Ovary (tissue), 10 donors: ENCODE measurements at places on chromosomes 7 and 10. TPM values are rescaled to one million over a fixed set of nuclear protein-coding genes. Genes with fewer than 3 reads are reported as not detected.

DNA sequence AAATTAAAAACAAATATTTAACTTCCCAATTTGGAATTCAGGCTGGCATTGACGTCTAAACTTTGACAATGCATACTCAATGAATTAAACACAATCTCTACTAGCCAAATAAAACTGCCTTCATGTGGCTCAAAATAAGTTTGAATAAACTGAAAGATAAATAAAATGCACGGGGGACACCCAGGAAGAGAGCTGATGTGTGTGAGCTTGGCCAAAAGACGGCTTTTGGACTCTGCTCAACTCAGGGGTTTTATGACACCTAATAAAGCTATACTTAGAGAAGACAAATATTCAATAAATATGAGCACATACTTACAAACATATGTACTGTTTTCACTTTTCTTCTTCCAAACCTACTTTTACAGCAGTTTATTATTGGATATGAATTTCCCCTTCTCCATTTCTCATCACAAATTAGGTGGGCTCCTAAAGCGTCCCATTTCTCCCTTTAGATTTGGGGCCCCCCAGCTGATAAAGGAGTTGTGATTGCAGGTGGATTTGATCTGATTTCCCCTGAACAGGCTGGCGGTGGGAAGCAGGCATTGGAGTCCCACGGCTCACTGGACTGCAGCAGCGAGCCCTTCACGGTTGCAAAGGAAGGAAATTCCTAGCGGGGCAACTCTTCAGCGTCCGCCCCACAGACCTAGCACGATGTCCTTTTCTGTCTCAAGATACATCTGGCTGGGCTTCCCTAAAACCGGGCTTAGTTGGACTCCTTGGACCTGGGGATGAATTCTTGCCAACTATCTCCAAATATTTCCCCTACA is 79.6 kb downstream of the INSIG1 start:
- H3K27ac ChIP-seq: no peak overlapping the region
- no peaks in the 10 kb centered on the region for H3K36me3 ChIP-seq
- DNase-seq: no peak
- peak overlapping the region; percentile 24 for H3K4me3 ChIP-seq

DNA sequence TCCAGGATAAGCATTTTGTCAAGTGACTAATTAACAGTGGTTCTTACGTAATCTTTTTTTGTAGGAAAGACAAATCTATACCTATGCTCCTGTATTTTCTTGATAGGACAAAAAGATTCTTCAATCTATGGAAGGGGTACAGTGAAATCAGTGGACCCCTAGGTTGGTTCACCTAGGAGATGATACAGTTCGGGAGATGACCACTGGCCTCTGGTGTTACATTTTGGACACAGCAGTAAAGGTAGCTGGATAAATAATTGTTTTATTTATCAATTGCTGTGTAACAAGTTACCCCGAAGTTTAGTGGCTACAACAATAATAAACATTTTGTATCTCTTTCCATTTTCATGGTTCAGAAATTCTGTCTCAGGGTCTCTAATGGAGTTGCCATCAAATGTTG is 288.2 kb upstream of the MAGI2 start:
- DNase-seq: no peak
- H3K4me1 ChIP-seq: no peaks in the 10 kb centered on the region
- H3K27me3 ChIP-seq: no peaks in the 10 kb centered on the region

DNA sequence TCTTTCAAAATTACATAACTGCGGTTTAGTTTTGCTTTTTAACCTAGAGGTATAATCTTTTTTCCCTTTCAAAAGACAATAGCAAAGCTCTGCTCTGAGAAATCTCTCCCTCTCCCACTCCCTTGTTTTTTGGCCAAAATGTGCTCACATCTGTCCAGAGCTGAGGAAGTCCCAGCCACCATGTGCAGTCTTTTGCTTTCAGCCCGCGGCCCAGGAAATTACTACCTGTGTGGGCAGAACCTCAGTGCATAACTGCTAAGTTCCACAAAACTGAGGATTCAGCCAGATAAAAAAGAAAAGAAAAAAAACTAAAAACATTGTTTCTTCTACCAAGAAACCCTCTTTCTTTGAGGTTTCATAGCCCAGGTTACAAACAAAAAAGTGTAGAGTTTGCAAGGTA is 115.0 kb upstream of the HGF start:
- H3K27me3 ChIP-seq: no peaks in the 10 kb centered on the region
- DNase-seq: no peak
- no peaks in the 10 kb centered on the region for H3K4me1 ChIP-seq
- H3K27ac ChIP-seq: no peak overlapping the region

DNA sequence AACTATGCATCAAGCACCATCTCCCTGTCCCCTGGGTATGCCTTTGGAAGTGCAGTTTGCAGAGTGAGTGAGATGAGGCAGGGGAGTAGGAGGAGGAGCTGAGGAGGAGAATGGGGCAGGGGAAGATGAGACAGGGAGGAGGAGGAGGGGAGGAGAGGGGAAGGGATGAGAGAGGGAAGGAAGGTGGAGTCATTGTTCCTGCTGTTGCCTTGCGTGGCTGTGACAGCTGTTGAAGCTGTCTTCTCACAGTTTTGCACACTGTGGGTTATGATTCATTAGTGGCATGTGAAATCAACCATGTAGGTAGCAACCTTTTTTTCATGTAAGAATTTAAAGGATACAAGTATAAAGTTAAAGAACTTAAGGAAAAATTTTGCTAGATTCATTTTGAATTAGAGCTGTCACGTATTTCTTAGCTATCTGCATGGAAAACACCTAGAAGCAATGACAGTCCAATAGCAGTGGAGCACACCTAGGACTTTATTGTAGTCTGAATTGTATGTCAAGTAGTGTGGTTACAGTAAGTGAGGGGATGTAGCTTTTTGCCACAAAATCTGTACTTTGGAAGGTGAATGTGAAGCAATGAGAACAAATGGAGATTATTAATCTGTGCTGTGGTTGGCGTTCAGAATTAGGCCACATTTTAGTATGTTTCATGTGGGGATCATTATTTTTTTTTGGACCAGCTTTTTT is 21.7 kb downstream of the CCM2 start:
- H3K27me3 ChIP-seq: no peaks in the 10 kb centered on the region
- no peak for DNase-seq
- no peak overlapping the region for H3K27ac ChIP-seq
- H3K36me3 ChIP-seq: no peaks in the 10 kb centered on the region
- H3K4me3 ChIP-seq: no peak overlapping the region

DNA sequence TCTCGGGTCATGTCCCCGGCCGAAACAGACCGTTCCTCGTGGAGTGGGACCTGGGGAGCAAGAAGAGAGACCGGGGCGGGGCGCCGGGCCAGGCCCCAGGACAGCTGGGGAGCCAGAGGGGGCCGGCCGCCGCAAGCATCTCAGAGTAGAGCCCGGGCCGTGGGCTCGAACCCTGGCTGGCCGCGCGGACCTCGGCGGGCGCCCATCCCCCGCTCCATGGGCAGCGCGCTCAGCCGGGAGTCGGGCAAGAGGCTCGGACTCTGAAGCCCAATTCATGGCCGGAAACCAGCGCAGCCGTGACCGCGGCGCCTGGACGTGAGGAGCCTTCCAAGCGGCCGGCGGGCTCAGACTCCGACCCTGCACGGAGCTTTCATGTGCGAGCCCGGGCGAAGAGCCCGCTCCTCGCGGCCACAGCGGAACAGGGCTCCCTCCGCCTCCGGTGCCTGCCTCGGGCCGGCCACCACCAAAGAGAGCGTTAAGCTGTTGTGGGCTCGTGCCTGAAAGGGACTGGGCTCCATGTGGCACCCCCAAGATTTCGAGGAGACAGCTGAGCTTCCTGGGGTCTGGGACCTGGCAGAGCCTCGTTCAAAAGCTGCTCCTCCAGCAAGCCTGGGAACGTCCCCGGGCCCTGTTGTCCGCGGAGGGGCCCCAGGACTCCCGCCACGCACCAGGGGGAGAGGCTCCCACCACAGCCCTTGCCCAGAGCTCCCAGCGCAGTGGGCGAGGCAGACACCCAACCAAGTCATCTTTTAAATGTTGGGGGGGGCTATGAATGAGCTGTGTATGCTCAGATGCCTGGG is 757 bp upstream of the GRID1 start:
- no peak overlapping the region for H3K27ac ChIP-seq
- peaks cover 2% of the 10 kb centered on the region for H3K4me1 ChIP-seq
- no peaks in the 10 kb centered on the region for H3K27me3 ChIP-seq
- peak overlapping the region; percentile 47 for H3K4me3 ChIP-seq
- DNase-seq: peak; percentile 13

Gene SPDYE2
- total RNA-seq: 0.45 TPM

Gene TDRD1
- total RNA-seq: 0.51 TPM

Gene MYOZ1
- total RNA-seq: 1.0 TPM

Gene HOXA7
- 0.75 TPM for total RNA-seq
